Activated B cell treated with CpG ODN at 0.5 μM for 24 hours (primary cell): ENCODE measurements at places on chromosomes 12 and 14.

GRCh38 chr14:73612339-73613045 lies at the start of gene ACOT6:
TSS of gene ACOT6 (plus strand) at chr14:73612517. CDS start at chr14:73612572, 55 bp downstream.
- peak; percentile 58 for DNase-seq

- no peak for DNase-seq
These were observed 1560.7 kb upstream of the TMEM132C start for GRCh38 chr12:126706300-126706699.

DNA sequence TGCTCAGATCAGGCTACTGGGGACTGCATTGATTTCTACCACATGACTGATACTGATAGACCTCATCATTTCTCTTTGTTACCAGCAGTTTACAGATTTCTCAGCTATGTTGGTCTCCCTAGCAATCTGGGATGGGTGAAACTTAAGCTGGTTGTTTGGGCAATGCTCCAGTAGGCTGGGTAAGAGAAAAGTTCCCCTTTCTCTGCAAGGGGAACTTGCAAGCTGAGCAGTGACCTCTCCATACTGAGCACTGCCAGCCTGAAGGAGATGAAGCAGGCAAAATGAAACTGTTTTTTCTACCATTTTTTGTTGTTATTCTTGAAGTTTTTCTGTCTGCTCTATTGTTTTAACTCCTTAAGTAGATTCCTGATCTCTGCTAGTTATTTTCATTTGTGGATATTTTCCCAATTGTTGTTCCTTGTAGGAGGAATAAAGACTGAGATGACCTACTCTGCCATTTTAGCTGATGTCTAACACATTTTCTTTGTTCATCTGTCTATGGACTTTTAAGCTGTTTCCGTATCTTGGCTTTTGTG lies 1.3 kb upstream of the OR4M1 start:
- no peak for DNase-seq

DNA sequence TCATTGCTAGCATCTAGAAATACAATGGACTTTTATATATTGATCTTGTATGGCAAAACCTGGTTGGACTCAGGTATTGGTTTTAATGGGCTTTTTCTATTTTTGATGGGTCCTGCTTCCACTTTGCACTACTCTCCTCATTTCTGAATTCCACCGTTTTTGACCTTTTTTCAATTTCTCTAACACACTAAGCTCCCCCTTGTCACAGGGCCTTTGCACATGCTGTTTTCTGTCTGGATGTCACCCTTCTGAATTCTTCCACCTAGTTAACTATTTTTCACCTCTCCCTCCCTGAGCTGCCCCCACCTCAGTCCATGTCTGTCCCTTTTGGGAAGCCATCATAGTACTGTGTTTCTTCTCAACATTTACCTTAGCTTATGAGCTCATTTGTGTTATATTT lies 112.7 kb upstream of the FRMD6 start:
- DNase-seq: no peak

DNA sequence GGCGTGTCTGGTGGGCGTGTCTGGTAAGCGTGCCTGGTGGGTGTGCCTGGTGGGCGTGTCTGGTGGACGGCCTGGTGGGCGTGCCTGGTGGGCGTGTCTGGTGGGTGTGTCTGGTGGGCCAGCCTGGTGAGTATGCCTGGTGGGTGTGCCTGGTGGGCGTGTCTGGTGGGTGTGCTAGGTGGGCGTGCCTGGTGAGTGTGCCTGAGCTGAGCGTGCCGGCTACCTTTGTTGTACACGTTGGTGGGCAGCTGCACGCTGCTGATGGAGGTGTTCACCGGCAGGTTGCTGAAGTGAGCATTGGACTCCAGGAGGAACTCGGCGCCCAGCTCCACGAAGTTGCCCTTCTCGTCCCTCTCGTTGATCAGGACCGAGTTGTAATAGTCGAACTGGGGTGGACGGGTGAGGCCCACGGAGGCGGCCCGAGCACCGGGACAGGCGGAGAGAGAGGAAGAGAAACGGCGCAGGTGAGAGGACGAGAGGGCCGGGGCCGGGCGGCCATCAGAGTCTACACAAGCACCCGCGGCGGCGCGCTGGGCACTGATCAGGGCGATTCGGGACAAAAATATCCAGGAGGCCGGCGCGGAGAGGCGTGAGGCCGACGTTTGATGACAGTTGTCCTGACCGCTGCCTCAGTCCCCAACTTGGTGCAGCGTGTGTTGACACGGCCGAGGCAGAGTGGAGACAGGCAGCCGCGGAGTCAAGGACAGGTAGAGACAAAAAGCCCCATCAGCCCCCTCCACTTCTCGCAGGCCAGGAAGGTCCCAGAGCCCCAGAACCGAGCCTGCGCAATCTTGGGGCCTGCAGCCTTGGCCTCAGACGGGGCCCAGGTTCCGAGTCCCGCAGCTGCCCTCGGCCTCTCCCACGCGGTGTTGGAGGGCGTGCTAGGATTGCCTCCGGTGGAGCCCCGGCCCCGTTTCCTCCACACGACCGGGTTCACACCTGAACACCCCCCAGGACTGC lies 10.5 kb downstream of the CACNA2D4 start:
- DNase-seq: no peak

DNA sequence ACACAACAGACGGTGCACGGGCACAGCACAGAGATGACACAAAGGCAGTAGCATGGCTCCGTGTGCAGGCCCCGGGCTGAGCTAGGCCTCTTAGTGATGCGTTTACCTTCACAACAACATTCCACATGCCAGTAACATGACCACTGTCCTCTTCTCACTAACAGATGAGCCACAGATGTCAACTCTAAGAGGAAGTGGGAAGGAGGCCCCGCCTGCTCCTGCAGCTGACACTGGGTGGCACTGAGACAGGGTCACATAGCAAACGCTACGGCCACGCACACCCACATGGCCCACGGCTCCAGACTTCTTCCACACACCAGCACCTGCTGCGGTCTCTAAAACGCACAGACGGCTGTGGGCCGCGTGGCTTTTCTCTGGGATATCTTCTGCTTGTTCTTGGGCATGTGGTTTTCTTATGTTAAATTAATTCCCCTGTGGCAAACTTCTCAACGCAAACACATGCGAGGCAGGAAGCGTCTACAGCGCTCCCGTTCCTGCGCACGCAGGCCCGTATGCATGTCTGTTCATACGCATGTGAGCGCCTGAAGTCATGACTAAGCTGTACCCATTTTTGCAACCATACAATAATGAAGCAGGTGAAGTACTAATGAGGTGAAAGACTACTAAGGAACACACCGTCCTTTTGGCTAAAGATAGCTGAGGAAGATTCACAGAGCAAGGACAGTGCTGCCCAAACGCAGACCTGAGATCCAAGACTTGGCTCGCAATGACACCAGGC lies 26.8 kb downstream of the AMN start:
- peak; percentile 57 for DNase-seq

DNA sequence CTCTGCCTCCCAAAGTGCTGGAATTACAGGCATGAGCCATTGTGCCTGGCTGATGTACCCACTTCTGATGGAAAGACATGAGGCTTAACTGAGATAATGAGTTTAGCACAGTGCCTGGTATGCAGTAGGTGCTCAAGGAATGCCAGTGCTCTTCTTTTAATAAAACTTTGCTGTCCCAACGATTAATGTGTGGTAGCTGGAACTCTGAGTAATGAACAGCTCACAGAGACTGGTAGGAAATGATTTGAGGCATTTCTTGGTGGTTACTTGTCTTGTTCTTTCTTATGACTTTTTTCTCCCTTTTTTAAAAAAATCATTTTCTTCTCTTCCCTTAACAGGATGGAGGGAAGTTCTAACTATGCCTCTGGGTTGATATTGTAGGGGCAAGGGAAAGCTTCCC lies 235.7 kb upstream of the PWP1 start:
- DNase-seq: no peak

DNA sequence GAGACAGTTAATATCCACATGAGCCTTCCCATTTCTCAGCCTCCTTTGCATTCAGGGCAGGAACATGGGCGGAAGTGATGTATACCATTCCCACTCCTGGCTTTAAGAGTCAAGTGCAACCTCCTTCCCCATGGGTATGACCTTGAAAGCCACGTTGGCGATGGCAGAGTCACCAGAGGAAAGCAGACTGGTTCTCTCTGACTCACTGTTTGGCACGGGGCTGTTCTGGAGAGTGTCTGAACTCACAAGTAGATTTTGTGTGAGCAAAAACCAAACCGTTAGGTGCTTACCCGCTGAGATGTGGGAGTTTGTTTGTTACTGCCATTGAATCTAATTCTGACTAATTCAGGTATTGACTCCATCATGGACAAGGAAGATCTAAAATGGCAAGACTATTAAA lies 36.7 kb upstream of the PZP start:
- no peak for DNase-seq

DNA sequence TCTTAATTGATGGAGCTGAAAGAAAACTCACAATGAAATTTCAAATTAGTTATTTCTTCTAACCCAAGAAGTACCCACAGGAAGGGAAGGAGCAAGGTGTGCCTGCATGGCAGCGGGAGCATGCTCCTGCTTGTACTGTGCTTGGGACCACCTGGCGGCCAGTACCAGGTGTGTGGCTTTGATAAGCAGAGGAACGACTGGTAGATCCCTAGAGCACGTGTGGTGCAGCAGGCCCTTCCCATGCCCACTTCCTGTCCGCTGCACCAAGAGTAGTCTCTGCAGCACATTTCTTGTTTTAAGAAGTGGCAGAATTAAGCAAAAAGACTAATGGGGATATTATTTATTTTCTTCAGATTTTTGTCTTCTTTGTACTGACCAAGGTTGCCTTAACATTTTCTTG lies 122.3 kb upstream of the ATF1 start:
- DNase-seq: no peak

DNA sequence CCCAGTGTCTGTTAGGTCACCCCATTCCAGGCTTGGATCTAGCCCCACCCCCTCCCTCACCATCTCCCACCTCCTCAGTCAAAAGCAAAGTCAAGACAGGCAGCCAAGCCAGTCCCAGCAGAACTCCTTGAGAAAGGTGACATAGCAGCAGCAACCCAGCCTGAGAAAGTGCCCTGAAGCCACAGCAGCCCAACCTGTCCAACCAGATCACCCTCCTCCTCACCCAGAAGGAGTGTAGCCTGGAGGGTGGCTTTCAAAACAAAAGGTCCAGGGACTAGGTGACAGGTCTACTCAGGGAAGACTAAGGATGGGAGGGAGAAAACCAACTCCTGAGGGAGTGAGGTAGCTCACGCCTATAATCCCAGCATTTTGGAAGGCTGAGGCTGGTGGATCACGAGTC lies 5.2 kb downstream of the RAB15 start:
- DNase-seq: no peak

DNA sequence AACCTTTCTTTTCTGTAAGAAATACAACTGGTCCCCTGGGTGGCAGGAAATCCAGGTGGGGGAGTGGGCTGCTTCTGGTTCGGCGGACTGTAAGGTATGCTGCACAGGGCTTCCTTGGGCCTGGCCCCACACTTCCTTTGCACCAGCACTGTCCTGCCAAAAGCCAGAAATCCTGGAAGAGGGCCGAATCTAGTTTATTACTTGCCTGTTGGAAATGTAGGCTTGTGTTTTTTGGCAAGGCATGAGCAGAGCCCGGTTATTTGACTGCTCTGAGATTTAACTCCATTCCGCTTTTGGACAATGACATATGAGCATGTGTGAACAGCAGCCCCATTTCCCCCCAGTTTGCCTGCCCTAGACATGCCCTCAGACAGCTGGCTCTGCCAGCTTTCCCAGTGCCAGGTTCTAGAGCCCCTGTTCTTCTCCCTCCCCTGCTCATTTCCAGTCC lies 86.6 kb downstream of the BORCS5 start:
- no peak for DNase-seq

DNA sequence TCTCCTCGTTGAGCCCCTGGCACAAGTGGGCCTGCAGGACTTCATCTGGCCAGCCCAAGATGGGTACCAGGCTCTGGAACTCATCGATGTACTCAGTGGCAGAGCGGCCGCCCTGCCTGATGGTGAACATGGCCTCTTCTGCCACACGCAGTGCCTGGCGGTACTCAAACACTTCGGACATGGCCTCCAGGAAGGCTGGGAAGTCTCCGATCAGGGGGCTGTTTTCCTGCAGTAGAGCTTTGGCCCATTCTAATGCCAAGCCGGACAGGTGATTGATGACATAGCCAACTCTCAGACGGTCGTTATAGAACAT lies 19.8 kb downstream of the RTL1 start:
- no peak for DNase-seq

GRCh38 chr14:95857275-95857674 lies 19.4 kb upstream of the TUNAR start:
- DNase-seq: no peak

- DNase-seq: no peak
These were observed 61.3 kb downstream of the KITLG start for GRCh38 chr12:88518863-88519403.

GRCh38 chr12:53343969-53344368 lies 7.8 kb upstream of the SP7 start:
- no peak for DNase-seq

DNA sequence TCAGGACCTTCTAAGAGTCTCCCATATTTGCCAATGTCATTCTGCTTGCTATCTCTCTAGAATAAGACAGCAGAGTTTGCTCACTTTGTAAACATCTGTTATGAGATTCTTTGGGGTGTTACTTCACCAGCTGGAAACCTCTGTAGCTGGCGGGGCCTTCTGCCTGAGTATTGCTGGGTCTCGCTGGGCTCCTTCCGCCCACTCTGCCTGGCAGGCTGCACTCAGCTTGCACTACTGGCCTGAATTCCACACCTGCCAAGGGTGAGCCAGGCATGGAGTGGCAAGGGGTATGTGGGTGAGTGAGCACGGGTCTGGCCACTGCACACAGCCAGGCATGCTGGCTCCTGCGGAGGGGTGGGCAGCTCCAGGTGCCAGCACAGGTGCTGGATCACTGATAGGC lies 267.3 kb upstream of the PDE3A start:
- DNase-seq: no peak

GRCh38 chr14:94961386-94962165 lies 191.7 kb upstream of the GSC start:
- DNase-seq: no peak

DNA sequence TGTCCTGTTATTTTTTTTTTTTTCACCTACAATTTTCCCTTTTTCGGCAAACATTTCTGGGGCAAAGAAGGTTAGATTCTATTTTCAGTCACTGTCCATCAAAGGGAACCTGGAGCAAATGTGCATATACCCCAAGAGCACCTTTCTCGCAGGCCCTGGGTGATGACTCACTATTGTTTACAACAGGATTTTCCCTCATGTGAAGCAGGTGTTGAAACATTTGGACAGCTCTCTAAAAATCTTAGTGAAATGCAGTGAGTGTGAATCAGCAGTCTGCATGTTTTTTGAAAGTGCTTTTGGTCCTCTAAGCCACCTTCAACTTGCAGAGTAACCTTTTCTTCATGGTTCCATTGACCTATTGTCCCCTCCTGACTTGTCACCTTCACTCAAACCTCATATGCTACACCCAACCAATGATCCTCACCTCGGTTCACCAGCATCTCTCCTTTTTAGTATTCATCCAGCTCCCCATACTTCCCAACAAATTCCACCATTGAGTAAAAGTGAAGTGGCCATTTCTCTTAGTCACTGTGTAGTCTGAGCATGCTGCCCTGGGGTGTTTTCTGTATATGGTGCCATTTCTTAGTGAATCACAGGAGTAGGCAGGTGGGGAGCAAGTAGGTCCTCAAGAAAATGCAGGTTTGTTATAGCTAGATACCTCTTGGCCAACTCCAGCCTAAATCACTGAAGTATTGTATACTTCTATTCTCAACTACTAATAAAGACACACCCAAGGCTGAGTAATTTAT lies 260.2 kb downstream of the BMP4 start:
- DNase-seq: no peak

- DNase-seq: no peak
These were observed at the start of gene LRRC9 for GRCh38 chr14:59919570-59920377. TSS of gene LRRC9 (plus strand) at chr14:59920144.
